ENCODE measurements at places on chromosomes 11 and 22. TPM values are rescaled to one million over a fixed set of nuclear protein-coding genes. Genes with fewer than 3 reads are reported as not detected.

DNA sequence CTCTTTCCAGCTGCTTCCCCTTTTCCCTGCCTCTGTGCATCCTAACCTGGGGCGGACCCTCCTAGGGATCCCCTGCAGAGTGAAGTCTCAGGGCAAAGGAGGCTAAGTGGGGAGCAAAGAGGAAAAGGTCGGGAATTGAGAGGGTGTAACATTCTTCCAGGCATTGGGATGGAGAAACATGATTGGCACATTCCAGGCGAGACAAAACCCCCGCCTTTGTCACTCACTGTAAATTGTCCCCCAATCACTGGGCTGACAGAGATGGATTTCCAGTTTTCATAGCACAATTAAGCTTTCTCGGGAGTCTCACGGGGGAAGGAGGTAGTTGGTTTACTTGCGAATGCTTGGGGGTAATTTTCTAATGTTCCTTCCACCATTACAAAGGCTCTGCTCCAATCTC lies 74.9 kb downstream of the MIAT start:
- no peak overlapping the region for H3K27ac ChIP-seq
- no peak for DNase-seq
- no peaks in the 10 kb centered on the region for H3K27me3 ChIP-seq
- H3K4me1 ChIP-seq = no peaks in the 10 kb centered on the region

USP2 gene
- 2.5 TPM for total RNA-seq

DNA sequence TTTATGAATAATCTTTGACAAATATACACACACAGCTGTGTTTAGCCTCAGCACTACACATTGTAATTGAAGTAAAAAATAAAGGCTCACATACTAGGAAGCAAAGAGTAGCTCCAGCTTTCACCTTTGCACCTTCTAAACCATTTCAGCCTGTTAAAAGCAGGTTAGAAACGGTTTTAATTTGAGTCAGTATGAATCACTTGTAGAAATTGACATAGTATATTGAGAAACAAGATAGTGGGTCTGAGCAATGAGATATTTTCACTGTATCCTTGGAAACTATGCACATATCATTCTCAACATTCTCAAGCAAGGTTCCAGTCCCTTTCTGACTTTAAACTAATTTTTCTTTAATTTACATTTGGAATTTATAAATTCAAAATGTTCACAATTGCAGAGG lies 380.3 kb downstream of the AASDHPPT start:
- DNase-seq = no peak
- H3K4me1 ChIP-seq = no peaks in the 10 kb centered on the region
- H3K4me3 ChIP-seq = no peak overlapping the region
- H3K27ac ChIP-seq = no peak overlapping the region

- H3K36me3 ChIP-seq = no peaks in the 10 kb centered on the region
- no peaks in the 10 kb centered on the region for H3K27me3 ChIP-seq
- DNase-seq = no peak
- peaks cover 8% of the 10 kb centered on the region for H3K4me1 ChIP-seq
Measured at GRCh38 chr11:65560555-65561418, 2.6 kb upstream of the LTBP3 start.

GRCh38 chr11:47234669-47235100 lies 13.9 kb downstream of the ACP2 start:
- H3K36me3 ChIP-seq = no peaks in the 10 kb centered on the region
- H3K27ac ChIP-seq = peak overlapping the region; percentile 10
- peak; percentile 54 for DNase-seq
- H3K4me3 ChIP-seq = peak overlapping the region; percentile 16

SLC15A3 gene
- 3.7 TPM for total RNA-seq

HEPHL1 gene
- not detected for total RNA-seq

OTOG gene
- 0.09 TPM for total RNA-seq

TRIM49 gene
- total RNA-seq = not detected

DNA sequence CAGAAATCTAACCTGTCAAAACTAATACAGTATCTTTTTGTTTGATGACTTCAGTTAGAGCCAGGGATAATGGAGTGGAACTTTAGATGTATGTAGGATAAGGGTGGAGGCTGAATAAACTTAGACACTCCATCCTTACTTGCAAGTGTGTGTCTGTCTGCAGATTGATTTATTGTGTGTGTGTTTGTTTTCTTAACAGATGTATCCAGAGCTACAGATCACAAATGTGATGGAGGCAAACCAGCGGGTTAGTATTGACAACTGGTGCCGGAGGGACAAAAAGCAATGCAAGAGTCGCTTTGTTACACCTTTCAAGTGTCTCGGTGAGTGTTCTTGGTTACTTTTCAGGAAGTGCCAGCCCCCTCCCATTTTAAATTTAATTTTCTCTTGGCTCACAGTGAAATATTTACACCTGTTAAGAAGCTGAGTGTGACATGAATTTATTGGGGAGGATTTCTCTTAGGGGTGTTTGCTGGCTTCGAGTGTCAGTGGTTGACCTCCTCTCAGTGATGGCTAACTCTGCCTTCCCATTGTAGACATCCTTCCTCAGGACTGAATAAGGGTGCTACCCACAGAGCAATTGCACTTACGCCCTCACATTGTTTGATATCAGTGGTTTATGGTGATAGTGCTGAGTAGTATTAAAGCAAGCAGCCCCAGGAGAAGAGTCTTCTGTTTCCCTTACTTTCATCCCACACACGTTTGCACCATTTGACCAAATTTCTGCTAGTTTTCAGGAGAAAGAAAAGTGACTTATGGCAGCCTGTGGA lies 40.8 kb downstream of the APLP2 start:
- H3K36me3 ChIP-seq = no peaks in the 10 kb centered on the region
- H3K4me3 ChIP-seq = no peak overlapping the region
- no peaks in the 10 kb centered on the region for H3K4me1 ChIP-seq
- DNase-seq = no peak
- no peaks in the 10 kb centered on the region for H3K27me3 ChIP-seq

SMTNL1 gene
- not detected for total RNA-seq

- no peaks in the 10 kb centered on the region for H3K36me3 ChIP-seq
- H3K27ac ChIP-seq = no peak overlapping the region
- no peak overlapping the region for H3K4me3 ChIP-seq
- H3K27me3 ChIP-seq = no peaks in the 10 kb centered on the region
- DNase-seq = peak; percentile 74
Measured at GRCh38 chr11:7442588-7443215, 42.6 kb upstream of the OLFML1 start.

DNA sequence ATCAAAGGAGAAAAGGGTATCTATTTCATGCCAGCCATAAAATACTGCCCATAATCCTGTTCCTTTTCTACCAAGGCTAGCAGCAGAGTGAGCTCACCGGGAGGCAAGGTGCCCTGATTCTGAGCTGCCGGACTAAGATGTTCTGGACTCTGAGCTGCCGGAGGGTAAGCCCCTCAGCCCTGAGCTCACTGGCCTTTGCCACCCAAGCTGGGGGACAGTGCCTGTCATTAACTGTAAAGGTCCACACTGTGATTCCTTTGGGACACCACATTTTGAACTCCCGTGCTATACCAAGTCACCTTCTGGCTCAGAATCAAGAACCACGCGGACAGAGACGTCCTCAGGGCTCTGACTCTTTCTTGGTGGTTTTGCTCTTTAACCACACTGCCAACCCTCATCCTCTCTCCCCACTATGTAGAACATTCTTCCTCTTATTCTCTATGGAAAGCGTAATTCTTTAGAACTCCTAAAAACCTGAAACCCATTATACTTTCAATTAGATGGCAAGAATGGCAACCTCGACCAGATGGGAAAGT lies 88.4 kb upstream of the BID start:
- DNase-seq = no peak
- no peaks in the 10 kb centered on the region for H3K4me1 ChIP-seq
- H3K36me3 ChIP-seq = peaks cover 5% of the 10 kb centered on the region
- no peak overlapping the region for H3K27ac ChIP-seq
- no peak overlapping the region for H3K4me3 ChIP-seq

GGT5 gene
- total RNA-seq = 8.9 TPM

DNA sequence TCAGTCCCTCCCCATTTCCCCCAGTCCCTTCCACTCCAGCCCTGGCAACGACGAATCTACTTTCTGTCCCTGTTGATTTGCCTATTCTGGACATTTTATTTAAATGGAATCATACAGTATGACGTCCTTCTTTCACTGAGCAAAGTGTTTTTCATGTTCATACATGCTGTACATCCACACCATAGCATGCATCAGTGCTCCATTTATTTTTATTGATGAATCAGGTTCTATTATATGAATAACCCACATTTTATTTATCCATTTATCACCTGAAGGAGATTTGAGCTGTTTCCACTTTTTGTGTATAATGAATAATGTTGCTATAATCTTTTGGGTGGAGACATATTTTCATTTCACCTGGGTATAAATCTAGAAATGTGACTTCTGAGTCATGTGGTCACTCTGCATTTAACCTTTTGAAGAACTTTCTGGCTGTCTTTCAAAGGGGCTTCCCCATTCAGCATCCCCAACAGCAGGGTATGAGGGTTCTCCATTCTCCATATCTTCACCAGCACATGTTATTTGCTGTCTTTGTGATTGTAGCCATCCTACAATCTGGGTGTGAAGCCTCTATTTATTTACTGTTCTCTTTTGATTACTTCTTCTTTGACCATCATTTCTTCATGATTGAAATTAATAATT lies 531.7 kb downstream of the ETS1 start:
- no peak for DNase-seq
- no peaks in the 10 kb centered on the region for H3K4me1 ChIP-seq
- H3K36me3 ChIP-seq = no peaks in the 10 kb centered on the region
- no peaks in the 10 kb centered on the region for H3K27me3 ChIP-seq

DNA sequence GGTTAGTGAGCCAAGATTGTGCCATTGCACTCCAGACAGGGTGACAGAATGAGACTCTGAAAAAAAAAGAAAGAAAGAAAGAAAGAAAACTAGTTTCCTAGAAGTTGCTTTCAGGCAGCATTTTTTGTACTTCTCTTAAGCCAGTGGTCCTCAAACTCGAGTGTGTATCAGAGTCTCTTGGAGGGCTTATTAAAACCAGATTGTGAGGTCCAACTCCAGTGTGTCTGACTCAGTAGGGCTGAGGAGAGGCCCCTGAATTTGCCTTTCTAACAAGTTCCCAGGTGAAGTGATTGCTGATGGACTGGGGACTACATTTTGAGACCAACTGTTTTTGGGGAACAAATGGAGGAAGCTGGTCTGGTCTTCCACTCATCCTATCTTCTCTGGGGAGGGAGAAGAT lies 57.5 kb upstream of the VSTM5 start:
- H3K4me3 ChIP-seq = no peak overlapping the region
- no peak for DNase-seq
- H3K36me3 ChIP-seq = no peaks in the 10 kb centered on the region
- no peak overlapping the region for H3K27ac ChIP-seq

GRCh38 chr11:124753624-124754023 lies 1.6 kb upstream of the VSIG2 start:
- peaks cover 10% of the 10 kb centered on the region for H3K27me3 ChIP-seq
- DNase-seq = no peak
- no peaks in the 10 kb centered on the region for H3K36me3 ChIP-seq

GRCh38 chr11:118212131-118212725 lies 12.6 kb downstream of the JAML start:
- no peak overlapping the region for H3K4me3 ChIP-seq
- no peaks in the 10 kb centered on the region for H3K36me3 ChIP-seq
- no peaks in the 10 kb centered on the region for H3K4me1 ChIP-seq
- peak overlapping the region; percentile 37 for H3K27ac ChIP-seq

OR51G2 gene
- not detected for total RNA-seq

Measured in Peyer's patch (tissue), 4 donors.